Left lobe of liver (tissue), 2 donors: ENCODE measurements at places on chromosomes 2 and 18.

DNA sequence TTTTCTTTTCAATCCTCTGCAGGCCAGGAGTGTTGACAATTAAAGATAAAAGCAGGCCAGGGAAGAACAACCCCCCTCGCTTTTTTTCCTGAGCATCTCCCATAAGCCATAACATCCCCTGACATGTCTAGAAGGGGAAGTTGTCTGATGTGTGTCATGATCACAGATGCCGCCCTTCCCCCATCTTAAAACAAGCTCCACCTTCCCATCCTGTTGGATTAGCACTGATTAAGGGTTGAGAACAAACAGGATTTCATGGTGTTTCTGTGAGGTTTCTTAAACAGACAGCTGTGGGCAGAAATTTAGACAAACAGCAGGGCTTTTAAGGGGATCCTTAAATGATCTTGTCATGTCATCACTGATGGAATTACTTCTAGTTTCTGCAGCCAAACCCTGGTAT, 59.4 kb upstream of the UPP2 start:
- DNase-seq = no peak

- no peak for DNase-seq
Observed at GRCh38 chr2:43764086-43764705, 9.6 kb upstream of the DYNC2LI1 start.

GRCh38 chr2:192060161-192060560, 134.6 kb downstream of the TMEFF2 start:
- no peak for DNase-seq

GRCh38 chr2:197949224-197949623, 144.8 kb downstream of the PLCL1 start:
- DNase-seq = no peak

GRCh38 chr18:45540125-45540524, 75.2 kb upstream of the SLC14A2 start:
- DNase-seq = no peak

DNA sequence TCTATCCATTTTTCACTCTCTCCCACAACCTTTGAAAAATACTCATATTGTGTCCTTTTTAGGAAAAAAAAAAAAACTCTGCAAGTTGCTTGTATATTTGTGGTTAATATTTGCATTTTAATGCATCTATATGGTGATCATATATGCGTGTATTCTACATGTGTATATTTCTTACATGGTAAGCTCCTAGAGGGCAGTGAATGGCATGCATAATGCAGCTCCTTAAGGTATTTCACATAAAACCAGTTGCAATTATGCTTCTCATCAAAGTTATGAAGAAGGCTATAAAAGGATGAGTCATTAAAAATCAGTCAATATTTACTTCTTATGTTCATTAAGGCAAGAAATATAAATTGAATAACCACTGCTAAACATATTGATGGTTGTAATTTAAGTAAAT, 100.8 kb downstream of the LRP1B start:
- DNase-seq = no peak

DNA sequence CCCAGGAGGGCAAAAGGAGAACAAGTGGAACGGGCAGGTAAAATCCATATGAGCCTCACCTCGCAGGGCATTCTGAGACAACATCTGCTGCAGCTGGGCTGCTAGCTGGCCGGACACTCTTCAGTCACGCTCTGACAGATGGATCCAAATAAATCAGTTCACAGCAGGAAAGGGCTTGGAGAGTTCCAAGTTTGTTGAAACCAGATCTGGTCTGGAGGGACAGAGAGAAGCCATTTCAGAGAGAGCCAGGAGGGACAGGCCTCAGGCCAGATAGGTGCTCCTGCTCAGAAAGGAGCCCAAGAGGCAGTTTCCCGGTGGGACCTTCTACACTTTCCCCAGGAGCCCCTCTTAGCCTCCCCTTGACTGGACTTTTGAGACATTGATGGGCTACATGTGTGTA, 28.2 kb upstream of the TNP1 start:
- no peak for DNase-seq

DNA sequence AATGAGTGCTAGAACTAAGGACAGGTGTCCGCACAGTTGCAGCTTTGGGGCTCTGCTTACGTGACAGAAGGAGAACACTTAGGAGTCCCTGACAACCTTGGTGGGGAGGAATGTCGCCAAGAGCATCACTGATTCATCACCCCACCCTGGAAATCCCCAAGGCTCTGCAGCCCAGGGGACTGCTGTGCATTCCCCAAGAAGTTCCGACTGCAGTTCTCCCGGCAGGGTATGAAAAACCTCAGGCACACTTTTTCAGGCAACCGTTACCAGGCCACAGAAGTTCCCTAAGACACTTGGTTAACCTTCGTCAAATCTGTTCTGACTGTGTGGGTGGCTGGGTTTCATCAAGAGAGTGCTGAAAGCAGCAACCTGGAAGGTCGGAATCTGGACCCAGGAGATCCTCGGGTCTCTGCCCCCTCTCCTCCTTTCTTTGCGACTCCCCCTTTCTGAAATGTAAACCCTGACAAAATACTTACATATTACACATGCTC, 192.1 kb upstream of the CXCR4 start:
- DNase-seq = no peak

GRCh38 chr2:151857650-151858049, 29.4 kb upstream of the ARL5A start:
- DNase-seq = no peak

- no peak for DNase-seq
Observed at GRCh38 chr18:24530630-24531111, 70.2 kb downstream of the HRH4 start.

DNA sequence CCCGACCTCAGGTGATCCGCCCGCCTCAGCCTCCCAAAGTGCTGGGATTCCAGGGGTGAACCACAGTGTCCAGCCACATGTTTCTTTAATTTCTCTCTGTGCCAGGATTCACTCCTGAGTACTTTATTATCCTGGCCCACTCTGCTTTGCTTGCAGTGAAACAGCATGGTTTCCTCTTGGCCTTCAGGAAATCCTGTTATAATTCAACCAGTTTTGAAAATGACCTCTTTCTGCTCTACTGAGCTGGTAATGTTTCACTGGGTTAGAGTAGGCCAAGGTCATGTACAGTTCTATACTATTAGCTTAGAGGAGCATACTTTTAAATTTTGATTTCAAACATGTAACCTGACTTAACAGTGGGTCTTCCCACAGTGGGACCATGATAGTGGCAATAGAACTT, 90.6 kb upstream of the PELI1 start:
- no peak for DNase-seq

DNA sequence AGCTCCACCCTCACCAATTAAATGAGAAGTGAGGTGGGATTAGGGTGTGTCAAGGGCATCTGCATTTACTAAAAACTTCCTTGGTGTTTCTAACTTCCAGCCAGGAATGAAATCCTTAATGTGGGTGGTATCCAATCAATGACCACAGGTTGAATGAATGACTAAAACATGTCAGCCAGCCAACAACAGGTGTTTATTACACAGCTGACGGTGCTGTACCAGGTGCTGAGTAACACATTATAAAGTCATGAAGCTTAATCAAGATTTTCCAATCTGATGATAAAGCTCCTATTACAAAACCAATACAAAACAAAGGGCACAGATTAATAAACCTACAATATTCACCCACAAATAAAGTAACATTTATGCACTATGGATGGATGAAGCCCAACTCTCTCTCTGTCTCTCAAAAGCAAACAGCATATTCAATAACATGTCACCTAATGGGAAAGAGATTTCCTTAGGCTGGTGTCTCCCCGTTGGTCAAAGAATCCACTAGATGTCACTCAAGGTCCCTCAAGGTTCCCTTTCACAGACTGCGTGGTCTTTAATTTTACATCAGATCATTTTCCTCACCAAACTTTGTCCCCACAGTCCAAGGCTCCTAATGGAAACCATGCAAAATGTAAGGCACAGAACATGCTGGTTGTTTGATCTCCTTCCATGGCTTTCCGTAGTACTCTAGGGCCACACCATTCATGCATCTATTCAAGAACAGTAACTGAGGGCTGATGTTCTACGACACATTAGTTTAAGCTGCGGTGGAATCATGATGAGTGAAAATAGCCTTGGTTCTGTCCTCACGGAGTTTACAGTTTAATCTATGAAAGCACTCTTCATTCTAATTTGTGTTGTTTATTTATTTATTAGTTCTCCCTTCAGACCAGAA, 6.4 kb upstream of the PTPN4 start:
- DNase-seq = no peak

DNA sequence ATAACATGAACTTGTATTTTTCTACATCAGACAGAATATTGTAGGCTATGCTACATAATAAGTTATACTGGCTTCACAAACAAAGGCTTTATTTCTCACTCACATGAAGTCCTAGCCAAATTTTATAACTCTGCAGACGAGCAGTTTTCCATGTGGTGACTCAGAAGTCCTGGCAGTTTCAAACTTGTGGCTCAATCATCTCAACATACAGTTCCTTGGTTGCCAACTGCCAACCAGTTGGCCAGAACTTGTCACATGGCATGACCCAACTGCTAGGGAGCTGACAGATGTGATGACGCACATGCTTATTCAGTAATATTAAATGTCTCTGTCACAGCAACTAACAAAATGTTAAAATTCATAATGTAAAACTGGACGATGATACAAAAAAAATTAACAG, 63.8 kb upstream of the ZC3H15 start:
- no peak for DNase-seq

- no peak for DNase-seq
Observed at GRCh38 chr2:96816836-96817702, 1.0 kb downstream of the CNNM3 start.

DNA sequence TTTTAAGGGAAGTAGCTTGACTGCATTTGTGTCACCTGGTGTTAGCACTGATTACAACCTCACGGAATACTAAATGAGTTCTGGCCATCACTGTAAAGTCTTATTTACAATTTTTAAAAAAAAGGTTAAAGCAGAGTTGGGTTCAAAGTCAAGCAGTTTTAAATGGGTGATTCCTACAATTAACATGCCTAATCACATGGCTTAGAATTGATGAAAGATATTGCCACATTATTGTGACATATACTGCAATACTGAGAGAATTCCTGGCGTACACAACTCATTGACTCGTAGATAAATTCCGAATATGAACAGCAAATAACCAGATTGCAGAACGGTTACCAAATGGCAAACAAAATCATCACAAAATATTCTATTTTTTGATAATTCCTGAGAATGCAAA, 34.2 kb downstream of the ROCK2 start:
- DNase-seq = no peak

DNA sequence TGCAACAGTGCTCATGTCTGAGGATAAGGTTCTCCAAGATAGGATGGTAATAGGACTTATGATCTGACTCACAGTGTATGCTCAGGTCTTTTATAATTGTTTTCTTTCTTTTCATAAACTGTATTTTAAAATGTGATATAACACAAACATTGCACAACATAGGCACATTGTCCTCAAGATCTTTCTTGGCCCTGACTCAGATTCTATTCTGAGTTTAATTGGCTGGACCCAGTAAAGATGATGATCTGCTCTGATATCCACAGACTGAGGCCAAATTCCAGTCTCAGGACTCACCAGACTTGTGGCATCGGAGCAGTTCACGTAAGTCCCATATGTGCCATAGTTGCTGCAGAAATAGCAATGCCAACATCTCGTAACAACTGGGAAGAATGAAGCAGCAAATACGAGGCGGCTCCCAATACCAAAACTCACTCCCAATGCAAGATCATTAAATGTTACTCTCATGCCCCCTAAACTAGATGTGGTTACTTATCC, 448.9 kb upstream of the SLC14A2 start:
- DNase-seq = no peak

DNA sequence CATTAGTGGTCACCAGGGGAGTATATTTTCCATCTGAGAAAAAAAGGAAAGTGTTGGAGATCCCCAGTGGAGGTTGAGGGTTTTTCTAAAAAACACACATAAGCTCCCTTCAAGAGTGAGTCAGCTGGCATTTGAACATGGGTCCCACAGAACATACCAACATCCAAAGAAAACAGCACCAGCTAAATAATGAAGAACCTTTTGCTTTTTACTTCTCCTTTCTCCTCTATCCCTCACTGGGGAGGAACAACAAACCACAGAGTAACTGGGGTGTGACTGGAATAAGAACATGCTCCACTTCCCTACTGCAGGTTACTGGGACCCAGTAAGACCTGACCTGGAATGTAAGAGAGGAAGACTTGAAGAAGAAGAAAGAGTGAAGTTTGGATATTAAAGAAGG, 56.5 kb upstream of the RAPH1 start:
- no peak for DNase-seq

DNA sequence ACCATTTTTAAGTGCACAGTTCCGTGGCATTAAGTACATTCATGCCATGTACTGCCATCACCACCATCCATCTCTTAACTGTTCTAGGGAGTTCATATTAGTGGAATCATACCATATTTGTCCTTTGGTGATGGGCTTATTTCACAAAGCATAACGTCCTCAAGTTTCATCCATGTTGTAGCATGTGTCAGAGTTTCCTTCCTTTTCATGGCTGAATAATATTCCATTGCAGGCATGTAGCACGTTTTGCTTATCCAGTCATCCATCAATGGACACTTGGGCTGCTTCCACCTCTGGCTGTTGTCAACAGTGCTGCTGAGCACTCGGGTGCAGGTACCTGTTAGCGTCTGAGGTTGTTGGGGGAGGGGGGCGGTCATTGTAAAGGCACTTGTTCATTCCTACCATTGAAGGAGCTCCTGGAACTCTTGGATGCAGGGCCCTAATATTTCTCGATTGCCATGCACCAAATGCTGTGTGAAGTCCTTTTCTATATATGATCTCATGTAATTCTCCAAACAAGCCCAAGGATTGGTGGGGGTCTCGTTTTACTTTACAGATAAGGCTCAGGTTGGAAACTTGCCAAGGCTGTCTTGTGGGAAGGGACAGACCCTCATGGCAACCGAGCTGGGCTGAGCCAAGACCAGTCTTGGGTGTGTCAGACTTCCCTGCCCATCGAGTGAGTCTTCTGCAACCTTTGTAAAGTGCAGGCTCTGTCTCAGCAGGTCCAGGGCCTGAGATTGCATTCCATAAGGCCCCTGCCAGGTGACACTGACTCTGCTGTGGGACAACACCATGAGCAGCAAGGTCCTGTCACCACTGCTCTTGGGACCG, 42.9 kb upstream of the SH3RF3 start:
- peak; percentile 28 for DNase-seq

DNA sequence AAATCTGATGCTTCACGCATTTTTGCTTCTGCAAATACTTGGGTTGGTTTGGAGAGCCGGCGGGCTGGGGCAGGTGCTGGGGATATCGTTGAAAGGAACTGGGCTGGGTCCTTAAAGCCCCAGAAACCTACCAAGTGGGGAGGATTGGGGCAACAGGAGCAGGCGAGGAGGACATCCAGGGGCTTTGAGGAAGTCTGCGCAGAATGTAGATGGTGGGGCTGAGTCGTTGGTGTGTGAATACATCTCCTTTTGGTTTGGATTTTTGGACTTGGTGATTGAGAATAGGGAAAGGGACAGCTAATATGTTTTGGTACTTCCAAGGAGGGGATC, 1.1 kb downstream of the DCC start:
- DNase-seq = no peak

- DNase-seq = no peak
Observed at GRCh38 chr18:8724452-8724851, 19.1 kb downstream of the MTCL1 start.

GRCh38 chr2:6971502-6971901, 54.3 kb downstream of the RNF144A start:
- DNase-seq = no peak

- no peak for DNase-seq
Observed at GRCh38 chr2:224077773-224078507, 38.9 kb upstream of the SERPINE2 start.
